Activated T-cell treated with anti-CD3 and anti-CD28 coated beads for 24 hours (primary cell): ENCODE measurements at places on chromosomes 5 and 9.

- DNase-seq, result no peak
Observed at GRCh38 chr9:98300611-98301010, 45.2 kb upstream of the TBC1D2 start.

GRCh38 chr9:86652736-86653135 is 294.6 kb downstream of the GAS1 start:
- no peak for DNase-seq

GRCh38 chr5:38167562-38167996 is 90.8 kb upstream of the EGFLAM start:
- no peak for DNase-seq

GRCh38 chr5:128920345-128921215 is 44.7 kb upstream of the SLC27A6 start:
- no peak for DNase-seq

DNA sequence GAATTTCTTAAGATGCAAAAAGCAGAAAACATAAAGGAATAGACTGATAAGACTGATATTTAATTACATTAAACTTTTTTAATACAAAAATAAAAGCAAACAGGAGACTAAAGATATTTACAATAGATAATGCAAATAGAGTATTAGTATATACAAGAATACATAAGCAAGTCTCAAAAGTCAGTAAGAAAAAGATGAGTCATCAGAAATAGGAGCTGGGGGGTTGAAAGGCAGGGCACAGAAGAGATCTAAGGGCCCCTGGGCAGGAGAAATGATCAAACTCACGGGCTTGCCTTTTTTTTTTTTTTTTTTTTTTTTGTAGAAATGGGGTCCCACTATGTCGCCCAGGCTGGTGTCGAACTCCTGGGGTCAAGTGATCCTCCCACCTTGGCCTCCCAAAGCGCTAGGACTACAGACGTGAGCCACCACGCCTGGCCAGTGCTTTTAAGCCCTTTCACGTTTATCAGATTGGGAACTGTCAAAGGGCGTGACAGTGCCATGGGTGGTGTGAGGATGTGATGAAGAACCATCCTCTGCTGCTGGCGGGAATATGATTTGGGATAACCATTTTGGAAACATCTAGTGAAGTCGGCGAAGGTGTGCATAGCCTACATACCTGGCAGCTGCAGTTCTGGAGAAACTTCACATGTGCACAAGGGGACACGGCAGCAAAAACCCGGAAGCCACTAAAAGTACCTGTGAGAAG is 126.1 kb downstream of the CACNA1B start:
- no peak for DNase-seq

DNA sequence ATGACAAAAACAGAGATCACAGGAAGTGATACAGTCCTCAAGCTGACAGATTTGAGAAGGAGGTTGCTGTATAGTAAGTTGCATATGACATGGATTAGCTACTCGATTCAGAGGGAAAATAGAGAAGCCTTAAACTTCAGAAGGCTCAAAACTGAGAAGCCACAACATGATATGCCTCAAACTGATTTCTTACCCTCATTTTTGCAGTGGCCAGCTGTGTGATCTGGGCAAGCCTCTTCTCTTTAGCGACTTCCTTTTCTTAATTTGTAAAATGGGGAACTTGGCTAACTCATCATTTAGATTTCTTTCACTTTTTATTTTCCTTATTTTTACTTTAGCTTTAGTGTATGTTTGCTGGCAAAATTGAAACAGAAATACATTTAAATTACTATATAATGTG is 421.1 kb downstream of the KIF4B start:
- DNase-seq, result no peak

GRCh38 chr9:87516222-87516925 is 18.7 kb downstream of the DAPK1 start:
- DNase-seq, result no peak

DNA sequence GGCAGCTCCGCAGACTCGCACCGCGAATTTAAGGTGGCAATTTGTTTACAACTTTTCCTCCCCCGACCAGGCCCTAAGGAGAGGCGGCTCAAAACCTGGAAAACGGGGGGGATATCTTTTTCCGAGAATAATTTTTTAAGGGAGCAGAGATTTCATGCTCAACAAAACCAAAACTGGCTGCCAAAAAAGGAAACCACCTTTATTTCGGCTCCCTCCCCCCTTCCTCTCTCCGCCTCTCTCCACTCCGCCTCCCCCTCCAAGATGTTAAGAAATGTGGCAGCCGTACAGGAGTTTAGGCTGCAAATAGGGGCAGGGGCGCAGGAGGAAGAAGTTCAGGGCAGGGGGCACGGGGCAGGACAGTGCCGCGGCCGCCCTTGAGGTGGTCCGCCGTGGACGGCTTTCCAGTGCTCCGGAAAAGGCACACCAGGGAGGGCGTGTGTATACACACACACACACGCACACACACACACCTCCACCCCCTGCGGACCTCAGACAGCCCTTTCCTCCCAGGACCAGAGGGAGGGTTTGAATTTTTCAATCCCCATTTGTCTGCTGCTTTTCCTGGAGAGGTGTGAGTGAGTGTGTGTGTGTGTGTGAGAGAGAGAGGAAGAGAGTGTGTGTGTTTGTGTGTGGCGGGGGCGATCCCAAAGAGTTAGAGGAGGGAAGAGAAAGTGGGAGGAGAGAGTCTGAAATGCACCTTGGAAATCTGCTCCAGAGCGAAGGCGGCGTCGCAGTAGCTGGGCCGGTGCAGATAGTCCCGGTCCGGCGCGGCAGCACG is 9.1 kb downstream of the PTCH1 start:
- no peak for DNase-seq

DNA sequence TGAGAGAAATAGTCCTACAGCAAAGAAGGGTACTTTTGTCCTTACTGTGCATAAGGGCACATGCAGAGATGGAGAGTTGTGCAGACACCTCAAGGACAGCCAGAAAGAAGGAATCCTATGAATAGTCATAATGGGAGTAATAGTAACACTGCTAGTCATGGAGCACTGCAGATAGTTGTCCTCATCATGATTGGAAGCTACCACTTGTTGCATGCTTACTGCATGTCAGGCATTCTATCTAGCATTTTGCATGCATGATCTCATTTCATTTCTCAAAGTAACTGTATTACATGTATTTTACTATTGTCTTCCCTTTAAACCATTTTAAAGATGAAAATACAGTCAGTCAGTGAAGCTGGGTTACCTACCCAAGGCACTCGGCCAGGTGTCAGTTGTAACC is 81.3 kb downstream of the PIK3R1 start:
- no peak for DNase-seq

GRCh38 chr5:142425286-142426065 is 100.7 kb upstream of the SPRY4 start:
- DNase-seq, result no peak

- DNase-seq, result no peak
Observed at GRCh38 chr9:72952914-72953313, at the start of gene ALDH1A1. TSS of gene ALDH1A1 (minus strand) at chr9:72953053. CDS start at chr9:72953000, 53 bp downstream.

DNA sequence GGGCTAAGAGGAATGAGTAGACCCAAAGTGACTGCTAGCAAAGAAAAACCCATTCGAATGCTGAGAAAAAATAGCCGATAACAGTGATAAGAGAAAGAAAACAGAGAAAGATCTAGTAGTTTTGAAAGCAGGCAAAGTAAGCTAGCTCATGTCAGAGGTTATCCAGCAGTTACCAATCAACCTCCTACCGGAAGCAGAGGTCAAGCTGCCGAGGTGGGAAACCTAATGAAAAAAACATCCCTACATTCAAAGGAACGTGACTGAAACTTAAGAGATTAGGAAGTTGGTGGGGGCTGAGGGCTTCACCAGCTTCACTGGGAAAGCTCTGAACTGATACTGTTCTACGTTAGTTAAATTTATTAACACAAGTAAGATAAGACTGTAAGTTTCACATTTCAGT is 32.6 kb downstream of the SSBP2 start:
- DNase-seq, result no peak

GRCh38 chr5:175521313-175521833 is 43.0 kb downstream of the SFXN1 start:
- no peak for DNase-seq

DNA sequence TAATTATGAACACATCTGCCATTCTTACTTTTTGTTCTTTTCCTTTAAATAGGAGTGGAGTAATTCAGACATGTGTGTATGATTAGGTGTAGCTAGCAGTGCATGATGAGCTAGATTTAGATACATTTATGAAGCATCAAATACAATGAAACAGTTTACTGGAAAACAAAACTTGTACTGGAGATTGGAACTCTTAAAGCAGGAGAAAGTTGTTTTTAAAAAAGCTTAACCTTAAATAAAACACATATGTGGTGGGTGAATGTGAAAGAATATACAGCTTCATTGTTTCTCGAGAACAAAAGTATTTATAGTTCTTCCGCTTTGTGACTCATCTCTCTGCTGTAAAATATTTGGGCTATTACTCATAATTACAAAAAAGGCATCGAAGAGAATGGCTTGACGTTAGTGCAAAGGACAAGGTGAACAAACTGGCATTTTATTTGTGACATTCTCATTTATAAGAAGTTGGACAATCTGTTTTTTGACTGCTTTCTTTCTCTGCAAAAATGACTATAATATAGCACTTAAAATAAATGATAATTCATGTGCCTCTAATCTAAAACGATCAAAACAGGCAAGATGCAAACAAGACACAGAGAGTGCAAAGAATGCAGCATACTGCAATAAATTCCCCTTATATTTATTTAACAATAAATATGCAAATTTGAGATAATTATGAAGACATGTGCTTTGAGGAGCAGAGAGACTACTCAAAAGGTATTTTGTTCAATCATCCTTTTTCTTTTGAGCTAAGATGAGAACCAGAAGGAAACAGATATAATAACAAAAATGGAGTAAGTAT is 478.8 kb downstream of the CETN3 start:
- no peak for DNase-seq

DNA sequence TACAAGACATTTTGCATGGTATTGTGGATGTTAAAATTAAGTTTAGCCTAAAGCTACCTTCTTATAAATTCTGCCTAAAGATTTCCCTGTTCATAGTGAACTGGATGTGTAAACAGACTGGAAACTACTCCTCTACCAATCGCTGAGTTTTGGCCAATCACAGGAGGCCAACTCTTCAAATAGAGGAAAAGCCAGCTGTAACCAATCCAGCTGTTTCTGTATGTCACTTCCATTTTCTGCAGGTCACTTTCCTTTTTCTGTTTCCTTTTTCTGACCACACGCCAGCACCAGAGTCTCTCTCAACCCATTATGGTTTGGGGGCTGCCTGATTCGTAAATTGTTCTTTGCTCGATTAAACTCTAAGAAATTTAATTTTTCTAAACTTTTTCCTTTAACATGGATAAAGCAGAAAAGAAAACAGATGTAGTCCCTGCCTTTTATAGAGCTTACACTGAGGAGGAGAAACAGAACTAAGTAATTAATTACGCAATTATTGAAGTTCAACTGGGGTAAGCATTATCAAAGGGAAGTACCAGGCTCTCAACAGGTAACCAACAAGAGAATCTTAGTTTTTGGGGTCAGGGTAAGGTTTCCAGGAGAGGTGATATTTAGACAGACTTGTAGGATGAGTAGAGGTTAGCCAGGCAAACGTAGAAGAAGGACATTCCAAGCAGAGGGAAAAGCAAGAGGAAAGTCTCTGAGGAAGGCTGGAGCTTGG is 27.7 kb downstream of the RANBP3L start:
- no peak for DNase-seq

- DNase-seq, result no peak
Observed at GRCh38 chr9:27053369-27054022, 48.0 kb upstream of the LRRC19 start.

DNA sequence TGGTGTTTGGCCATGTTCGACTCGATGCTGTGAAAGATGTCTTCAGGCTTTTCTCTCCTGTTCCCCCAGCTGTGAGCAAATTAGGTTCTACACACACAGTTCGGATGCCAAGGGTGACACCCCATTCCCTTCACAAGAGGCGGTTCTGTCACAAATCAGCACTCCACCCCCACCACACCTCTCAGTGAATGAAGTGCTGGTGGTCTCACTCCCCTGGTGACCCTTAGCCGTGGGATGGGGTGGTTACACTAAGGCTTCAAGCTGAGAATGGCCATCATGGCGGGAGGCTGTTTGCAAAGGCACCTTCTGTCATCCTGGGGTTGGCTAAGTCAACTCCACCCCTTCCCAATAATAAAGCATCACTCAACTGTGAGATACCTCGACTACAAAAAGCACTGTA is 26.4 kb downstream of the AMBP start:
- DNase-seq, result no peak

- no peak for DNase-seq
Observed at GRCh38 chr9:22129133-22129532, 120.0 kb upstream of the CDKN2B start.

DNA sequence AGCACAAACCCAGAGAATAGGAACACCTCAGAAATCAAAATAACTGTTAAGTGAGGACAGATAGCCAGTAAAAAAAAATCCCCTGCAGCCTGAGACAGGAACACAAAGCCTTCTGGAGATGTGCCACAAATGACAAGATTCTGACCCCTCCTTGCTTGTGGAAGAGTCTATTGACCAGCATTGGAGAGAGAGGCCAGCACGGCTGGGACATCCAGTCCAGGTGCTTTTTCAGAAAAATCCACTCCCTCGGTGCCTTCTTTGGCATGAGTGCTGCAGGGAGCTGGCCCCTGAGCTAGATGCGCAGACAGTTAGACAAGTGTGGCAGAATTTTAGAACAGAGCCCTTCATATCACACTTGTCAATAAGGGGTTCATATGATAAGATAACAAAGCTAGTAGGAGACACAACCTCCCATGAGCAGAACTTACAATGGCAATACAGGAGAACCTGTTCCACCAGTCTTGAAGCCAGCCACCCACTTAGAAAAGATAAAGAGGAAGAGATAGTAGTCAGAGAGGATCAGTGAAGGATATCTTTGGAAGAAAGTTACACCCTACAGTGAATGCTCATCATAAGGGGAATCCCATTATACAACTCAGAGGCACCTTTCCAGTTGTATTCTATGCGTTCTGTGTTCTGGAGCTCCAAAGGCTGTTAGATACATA is 298.4 kb downstream of the TLE1 start:
- DNase-seq, result no peak

GRCh38 chr9:6068983-6069382 is 53.6 kb upstream of the RANBP6 start:
- no peak for DNase-seq

DNA sequence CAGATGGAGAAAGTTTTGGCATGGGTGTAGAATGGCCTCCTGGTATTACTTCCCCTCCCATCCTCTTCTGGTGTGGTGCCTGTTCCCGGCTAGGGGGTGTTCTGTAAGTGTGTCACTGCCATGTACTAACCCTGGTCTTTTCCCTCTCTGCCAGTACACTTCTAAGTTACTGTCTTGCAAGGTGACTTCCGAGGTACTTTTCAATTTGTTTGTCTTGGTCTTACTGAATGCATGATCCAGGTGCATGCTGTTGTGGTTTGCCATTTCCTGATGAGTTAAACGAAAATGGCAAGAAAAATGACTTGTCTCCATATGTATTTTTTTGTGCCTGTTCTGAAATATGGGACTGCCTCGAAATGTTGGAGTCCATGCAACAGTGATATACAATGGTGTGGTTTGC is 46.0 kb downstream of the C9orf152 start:
- DNase-seq, result no peak

- DNase-seq, result no peak
Observed at GRCh38 chr5:156951359-156951758, 11.7 kb downstream of the TIMD4 start.

DNA sequence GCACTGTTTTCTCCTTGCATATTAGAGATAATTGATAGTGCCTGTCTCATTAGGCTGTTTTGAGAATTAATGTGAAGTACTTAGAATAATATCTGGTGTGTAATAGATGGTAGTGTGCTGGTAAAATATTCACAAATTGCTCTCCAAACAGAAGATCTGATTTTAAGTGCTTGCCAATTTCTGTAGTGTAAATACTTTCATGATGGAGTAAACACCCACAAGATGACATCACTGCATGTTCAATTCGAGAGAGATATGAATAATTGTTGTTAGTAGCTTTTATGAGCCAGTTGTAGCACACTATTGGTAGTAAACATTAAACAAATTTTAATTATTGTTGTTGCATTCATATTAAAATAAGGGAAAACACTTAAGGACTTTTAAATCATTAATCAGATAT is 392.3 kb upstream of the RIOK2 start:
- DNase-seq, result no peak
